Brain pericyte (primary cell): ENCODE measurements at places on chromosomes 7 and 10.

DNA sequence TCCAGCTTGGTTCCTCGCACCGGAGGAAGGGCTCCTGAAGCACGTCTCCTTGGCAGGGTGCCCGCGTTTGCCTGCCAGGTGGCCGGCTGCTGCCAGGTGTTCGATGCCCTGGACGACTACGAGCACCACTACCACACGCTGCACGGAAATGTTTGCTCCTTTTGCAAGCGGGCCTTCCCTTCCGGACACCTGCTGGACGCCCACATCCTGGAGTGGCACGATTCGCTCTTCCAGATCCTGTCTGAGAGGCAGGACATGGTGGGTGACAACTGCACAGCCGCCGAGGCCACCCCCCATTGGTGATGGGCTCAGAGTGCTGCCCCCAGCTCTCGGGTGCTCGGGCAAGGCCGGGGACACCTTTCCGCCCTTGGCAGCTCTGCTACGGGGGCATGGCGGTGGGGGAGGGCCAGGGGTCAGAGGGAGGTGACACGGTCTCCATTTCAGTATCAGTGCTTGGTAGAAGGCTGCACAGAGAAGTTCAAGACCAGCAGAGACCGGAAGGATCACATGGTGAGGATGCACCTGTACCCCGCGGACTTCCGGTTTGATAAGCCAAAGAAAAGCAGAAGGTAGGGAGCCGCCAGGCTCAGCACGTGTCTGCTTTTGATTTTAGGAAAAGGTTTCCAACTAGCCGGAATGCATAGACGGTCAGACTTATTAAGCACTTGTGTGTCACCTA, 1.1 kb downstream of the ZNF511 start:
- no peak for DNase-seq

DNA sequence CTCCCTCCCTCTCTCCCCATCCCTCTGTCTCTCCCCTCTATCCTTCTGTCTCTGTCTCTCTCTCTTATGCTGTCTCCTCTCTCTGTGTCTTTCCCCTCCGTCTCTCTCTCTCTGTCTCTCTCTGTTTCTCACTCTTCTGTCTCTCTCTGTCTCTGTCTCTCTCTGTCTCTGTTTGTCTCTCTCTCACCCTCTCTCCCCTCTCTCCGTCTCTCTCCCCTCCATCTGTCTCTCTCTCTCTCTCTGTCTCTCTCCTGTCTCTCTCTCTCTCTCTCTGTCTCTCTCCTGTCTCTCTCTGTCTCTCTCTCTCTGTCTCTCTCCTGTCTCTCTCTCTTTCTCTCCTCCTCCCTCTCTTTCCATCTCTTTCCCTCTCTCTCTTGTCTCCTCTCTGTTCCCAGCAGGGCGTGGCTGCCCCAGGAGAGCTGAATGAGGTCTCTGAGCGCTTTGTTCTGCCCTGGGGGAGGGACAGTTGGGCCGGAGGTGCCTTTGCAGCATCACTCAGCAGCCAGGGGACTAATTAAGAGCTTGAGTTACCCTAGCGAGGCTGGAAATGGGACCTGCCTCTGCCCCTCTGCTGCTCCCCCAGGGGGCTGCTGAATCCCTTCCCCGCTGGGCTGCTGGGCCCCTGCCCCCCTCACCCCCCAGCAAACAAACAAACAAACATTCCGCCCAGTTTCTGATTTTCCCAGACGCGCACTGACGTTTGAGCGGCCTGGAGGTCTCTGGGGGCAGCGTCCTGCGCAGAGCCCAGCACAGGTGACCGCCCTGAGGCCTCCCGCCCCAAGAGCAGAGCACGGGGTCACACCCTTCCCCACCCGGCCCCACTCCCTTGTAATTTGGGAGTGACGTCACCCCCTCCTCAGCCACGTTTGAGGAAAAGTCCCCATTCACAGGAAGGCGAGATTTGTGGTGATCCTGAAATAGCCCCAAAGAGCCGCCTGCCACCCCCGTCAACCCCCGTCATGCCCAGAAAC, 68.1 kb downstream of the PDGFA start:
- no peak for DNase-seq

DNA sequence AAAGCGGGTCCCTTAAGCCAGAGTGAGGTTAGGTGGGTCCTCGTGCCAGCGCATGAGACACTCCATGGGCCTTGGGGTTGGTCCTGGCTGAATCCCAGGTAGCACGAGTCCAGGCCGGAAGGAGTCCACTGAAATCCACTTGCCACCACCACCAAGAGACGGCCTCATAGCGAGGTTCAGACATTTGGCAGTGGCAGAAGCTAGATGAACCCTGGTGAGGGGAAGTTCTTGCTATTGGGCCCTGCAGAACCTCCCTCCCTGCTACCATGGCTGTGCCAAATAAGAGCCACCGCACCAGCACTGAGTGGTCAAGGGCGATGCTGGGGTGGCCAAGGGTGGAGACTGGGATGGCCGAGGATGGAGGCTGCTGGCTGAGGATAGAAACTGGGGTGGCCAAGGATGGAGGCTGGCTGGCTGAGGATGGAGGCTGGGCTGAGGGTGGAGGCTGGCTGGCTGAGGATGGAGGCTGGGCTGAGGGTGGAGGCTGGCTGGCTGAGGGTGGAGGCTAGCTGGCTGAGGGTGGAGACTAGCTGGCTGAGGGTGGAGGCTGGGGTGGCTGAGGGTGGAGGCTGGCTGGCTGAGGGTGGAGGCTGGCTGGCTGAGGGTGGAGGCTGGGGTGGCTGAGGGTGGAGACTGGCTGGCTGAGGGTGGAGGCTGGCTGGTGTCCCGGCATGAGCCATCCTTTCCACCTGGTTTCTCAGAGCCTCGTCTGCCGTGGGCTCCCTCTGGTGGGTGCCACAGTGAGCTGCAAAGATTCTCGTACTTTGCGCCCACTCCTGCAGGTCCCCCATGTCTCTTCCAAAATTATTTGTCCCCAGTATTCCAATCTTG, 88.2 kb downstream of the ELFN1 start:
- no peak for DNase-seq

GRCh38 chr10:110408943-110409342, 88.8 kb upstream of the DUSP5 start:
- no peak for DNase-seq

GRCh38 chr10:130300608-130301020, 164.4 kb downstream of the GLRX3 start:
- DNase-seq: no peak

GRCh38 chr10:3861795-3862194, 76.8 kb upstream of the KLF6 start:
- no peak for DNase-seq

DNA sequence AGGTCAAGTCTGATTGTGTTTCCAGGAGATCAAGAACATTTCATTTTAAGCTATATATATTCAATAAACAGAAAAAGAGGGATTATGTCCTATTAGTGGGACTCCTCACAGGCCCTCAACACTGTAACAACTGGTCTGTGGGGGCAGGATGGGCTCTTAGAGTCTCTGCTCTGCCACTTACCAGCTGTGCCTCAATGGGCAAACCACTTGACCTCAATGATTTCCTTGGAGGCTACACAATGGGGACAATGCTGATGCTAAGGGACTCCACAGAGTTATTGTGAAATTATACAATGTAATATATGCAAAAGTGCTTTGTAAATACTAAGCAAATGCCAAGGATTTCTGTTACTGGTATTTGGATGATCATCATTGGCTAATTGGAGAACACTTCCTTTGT, 33.2 kb upstream of the MXI1 start:
- no peak for DNase-seq

DNA sequence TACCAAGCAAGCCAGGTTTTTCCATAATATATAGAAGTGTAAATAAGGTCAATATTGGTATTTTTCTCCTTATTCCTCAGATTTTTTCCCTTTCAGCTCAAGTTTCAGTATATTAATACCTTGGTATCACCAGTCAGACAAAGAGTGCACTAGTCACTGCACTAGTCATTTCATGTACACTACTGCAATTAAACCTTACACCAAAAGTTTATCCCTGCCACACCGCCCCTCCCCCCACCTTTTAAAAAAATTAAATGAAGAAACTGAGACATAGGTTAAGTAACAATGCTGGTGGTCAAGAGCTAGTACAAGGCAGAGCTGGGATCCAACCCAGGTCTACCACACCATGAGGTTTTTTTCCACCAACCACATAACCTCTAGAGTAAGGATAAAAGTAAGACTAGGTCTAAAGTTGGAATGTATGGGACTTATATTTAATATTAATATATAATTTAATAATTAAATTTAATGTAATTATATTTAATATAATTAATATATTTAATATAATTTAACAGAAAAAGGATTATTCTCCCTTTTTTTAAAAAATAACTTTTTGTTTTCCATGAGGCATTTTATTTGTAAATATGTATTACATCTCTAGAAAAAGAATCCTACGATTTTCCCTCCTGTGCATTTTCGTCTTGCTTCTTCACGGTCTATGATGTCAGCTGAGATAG, 68.5 kb downstream of the NT5C2 start:
- no peak for DNase-seq

DNA sequence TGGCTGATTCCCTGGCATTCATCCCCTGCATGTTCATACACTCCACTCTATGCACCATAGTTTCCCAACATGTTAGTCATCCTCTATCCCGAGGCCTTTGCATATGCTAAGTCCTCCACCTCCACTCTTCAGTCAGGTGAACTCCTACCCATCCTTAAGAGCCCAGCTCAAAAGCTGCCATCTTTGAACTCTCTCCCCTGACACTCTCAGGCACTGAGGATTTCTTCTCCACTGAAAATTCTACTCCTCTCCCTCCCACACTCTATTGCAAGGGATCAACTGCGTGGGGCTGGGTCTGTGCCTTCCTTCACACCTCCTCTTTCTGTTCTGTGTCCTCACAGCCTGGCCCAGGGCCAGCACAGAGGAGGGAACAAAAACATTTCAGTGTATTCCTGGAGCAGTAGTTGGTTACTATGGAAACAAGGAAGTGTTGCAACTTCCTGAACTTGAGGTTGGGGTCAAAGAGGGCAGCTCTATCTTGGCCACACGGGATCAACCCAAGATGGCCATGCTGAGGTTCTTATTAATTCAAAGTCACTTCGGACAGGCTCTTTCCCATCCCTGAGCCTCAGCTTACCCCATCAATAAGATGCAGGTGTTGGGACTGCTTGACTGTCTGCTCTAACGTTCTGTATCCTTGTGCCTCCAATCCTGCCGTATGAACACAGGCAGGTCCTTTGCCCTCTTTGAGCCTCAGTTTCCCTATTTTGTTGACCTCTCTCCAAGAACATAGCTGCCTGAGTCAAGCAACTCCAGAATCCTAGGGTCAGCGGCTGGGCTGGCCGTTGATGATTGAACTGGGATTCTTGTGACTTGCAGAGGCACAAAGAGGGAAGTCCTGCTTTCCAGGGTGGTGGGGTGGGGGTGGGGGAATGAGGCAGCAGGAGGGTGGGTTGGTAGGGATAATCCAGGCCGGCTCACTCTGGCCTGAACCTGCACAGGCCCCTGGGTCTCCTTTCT, 15.5 kb downstream of the ZMIZ1 start:
- DNase-seq: peak; percentile 40

DNA sequence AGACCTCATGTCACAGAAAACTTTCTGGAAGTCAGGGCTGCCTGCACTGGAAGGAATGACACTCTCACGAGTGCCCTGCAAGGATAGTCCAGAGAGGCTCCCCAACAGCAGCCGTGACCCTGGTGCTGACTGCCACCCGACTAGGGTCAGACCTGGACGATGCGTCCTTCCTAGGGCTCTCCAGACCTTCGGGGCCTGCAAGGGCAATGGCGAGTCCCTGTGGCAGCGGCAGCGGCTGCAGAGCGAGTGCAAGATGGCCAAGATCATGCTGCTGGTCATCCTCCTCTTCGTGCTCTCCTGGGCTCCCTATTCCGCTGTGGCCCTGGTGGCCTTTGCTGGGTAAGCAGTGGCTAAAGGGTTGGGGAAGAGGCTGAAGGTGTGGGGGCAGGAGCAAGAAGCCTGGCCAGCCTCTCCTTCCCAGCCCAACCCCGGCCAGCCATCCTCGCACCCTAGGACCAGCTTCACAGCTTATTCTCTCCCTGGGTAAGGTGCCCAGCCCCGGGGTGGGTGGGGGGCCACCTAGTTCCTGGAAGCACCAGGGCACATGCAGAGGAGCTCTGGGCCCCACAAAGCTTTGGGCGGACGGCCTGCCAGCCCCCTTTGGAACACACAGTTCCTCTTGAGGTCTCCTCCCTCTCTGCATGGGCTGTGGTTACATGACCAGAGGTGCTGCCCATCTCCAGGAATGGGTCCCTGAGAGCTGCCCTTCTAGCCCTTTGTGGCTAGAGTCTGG, 5.5 kb downstream of the OPN4 start:
- DNase-seq: no peak

GRCh38 chr7:39360038-39360437, 206.2 kb upstream of the YAE1 start:
- DNase-seq: no peak

DNA sequence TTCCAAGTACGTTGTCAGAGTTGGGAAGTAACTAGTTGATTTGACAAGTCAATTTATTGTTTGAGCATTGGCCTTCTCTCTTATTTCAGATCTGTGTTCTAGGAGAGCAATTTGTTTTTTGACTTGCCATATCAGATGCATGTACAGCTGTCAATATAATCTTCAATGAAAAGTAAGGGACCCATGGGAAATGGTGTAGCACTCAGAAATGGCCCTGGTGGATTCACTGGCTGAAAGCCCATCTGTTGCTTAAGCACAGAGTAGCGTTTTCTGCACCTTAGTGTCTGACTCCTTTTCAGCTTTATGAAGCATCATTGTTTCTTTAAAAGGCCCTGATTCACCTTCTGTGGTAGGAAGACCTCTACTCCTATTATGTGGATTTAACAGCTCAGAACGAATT, 10.2 kb downstream of the GARS1 start:
- no peak for DNase-seq

- DNase-seq: no peak
Measured at GRCh38 chr7:91596287-91596686, 284.2 kb downstream of the MTERF1 start.

DNA sequence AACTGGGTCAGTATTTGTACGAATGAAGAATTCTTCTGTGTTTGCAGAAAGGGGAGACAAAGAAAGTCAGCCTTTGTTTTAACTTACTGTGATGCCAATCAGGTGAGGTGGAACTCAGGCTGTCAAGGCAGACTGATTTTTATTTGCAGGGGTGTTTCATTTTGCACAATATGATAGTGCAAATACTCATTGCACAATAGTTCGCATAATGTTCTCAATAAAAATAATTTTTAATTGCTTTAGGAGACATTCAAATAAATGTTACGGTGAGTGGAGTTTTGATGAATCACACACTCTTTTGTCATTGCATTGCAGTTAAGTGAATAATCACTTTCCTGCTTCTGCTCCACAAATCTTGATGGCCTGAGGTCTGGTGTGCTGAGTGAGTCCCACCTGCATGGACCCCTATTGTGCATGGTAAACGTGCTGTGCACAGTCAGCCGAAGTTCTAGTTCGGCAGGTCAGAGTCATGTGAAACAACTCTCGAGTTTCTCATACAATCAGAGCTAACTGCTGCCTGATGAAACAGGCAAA, 141.3 kb upstream of the FZD8 start:
- no peak for DNase-seq

DNA sequence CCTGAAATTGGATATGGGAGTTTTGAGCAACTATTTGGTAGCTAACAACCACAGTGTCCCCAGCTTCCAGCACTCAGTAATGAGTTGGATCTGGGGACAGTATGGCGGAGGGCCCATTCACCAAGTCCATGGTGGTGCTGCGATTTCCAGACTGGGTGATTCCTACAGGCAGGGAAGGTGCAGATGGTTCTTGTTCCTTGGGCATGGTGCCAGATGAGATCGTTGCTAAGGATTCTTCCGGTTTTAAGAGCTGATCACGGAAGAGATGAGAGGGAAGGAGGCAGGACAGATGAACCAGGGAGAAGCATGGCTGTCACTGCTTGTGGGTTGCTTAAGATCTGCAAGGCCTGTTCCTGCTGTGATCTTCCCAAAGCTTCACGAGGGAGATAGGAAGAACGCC, 380.3 kb downstream of the TCERG1L start:
- DNase-seq: no peak
